ENCODE measurements at places on chromosomes 3 and 15.
A peak's percentile ranks its signal among the peaks of the same experiment; 100 is the strongest.

DNA sequence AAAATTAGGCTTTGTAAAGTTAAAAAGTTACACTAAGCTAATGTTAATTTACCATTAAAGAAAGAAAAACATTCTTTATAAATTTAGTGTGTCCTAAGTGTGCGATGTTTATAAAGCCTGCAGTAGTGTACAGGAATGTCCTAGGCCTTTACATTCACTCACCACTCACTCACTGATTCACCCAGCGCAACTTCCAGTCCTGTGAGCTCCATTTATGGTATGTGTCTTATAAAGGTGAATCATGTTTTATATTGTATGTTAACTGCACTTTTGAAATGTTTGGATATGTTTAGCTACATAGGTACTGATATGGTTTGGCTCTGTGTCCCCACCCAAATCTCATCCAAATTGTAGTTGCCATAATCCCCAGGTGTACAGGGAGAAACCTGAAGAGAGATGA, 549.7 kb upstream of the EPHA6 start:
- no peak for DNase-seq

- no peak for DNase-seq
These were observed 222.8 kb upstream of the UBE2E2 start for GRCh38 chr3:22980346-22980745.

- DNase-seq = no peak
These were observed 230.7 kb downstream of the BBX start for GRCh38 chr3:107753494-107753893.

- DNase-seq = no peak
These were observed 35.8 kb downstream of the MYO9A start for GRCh38 chr15:72082176-72082575.

DNA sequence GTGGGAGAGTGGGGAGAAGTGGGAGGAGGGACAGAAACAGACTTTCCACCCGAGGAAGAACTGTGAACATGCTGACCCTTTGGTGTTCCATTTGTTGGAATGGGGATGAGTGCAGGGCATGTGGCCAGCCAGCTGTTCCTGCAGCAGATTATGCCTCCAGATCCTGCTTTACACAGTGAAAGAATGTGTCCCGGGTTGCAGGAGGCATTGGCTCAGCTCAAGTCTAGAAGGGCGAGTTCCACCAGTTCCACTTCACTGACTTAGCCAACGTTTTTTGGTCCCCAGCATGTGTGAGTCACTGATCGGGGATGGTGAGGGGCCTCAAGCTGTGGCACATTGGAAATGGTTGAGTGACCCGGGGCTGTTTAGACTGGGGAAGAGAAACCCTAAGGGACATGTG, 307.0 kb upstream of the ROPN1 start:
- DNase-seq = no peak

- DNase-seq = no peak
These were observed 7.2 kb downstream of the POLR2H start for GRCh38 chr3:184368586-184369183.

DNA sequence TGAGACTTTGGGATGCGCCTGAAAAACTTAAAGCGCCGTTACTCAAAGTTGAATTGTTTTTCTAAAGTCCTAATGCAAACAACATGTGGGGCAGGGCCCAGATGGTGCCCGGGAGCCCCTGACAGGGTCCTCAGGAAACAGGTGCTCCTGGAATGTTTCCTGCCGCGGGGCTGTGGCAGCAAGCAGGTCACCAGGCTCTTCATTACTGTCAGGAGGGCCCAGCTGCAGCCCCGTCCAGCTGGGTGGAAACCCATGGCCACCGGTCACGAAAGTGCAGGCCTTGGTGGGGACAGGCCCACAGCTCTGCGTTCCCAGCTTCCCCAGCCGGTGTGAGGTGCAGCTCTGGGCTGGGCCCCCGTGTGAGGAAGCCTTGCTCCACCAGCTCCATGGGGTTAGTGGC, 63.9 kb upstream of the GATA2 start:
- DNase-seq = no peak

- DNase-seq = peak; percentile 18
These were observed 1.4 kb downstream of the FYTTD1 start for GRCh38 chr3:197750858-197751737.

DNA sequence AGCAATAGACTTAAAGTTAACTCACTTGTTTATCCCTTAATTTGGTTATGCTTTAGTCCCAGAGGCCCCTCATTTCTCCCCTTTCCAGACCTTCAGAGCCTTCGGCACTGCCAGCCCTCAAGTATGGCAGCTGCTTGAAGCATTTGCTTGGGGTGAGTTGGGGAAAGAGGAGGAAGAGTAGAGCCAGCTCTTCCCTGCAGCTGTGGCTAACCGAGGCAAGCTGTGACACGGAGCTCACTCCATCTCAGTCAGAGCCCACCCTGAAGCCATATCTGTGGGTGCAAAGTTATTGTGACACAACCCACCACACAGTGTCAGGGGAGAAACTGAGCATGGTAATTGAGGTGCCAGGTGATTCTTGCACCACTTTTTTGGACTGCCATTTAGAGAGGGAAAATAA, 66.1 kb downstream of the FILIP1L start:
- no peak for DNase-seq

DNA sequence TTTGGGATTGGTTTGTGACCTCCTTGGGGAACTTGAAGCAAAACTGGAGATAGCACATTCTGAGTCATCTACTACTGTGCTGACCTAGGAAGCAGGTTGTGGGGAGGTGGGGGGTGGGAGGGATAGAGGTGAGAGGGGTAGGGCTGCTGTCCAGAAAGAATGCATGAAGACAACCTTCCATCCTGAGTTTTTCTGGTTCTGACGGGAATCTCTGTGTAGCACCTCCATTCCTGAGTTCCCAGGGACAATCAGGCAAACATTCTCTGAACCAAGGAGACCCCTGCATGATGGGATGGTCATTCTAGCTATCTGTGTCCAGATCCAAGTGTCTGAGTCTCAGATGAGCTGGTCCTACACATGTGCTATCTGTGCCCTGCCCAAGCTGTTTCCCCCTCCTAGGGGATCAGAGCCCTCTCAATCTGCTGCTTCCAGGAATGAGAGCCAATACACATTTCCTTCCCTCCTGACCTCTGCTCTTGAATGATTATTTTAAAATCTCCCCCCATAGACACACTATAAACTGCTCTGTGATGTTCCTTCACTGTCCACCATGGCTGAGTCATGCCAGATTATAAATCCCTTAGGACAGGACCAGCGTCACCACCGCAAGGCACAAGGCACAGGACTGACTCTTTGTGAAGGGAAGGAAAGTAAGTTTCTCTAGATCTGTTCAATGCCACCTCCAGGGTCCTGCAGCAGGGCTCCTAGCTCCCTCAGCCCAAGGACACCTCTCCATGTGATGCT, 2.2 kb upstream of the CD276 start:
- DNase-seq = no peak

- DNase-seq = no peak
These were observed 1472.4 kb downstream of the SI start for GRCh38 chr3:163605915-163606314.

GRCh38 chr3:175554801-175555200, 695.7 kb downstream of the NAALADL2 start:
- DNase-seq = no peak

DNA sequence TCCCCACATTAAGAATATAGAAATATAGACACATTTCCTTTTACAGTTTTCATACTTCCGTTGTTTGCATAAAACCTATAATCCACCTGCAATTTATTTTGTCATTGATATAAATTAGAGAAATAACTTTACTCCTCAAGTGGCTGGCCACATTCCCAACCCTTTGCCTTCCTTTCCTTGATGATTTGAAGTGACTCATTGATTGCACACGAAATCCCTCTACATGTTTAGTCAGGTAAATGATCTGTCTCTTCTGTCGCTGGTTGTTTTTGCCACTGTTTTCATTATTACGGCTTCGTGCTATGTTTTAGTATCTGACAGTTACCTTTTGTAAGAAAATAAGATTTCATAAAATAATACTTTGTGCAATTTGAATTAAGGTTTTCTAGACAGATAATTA, 272.2 kb upstream of the NR2E3 start:
- no peak for DNase-seq

DNA sequence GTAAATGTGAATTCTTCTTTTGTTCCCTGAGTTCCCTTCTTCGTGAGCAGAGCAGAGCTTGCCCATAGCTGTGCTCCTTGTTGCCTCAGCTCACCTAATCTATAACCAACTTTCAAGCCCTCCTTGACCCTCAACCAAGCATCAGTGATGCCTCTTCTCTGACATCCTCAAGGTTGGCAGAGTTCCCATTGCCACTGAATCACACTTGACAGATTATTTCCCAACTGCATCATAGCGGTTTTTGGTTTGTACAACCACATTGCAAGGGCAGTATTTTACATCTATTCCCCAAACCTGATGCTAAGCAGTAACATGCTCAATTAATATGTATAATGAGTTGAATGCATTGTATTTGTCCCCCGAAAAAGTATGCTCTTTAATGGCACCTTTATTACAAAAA, 133.0 kb upstream of the SNTN start:
- no peak for DNase-seq

DNA sequence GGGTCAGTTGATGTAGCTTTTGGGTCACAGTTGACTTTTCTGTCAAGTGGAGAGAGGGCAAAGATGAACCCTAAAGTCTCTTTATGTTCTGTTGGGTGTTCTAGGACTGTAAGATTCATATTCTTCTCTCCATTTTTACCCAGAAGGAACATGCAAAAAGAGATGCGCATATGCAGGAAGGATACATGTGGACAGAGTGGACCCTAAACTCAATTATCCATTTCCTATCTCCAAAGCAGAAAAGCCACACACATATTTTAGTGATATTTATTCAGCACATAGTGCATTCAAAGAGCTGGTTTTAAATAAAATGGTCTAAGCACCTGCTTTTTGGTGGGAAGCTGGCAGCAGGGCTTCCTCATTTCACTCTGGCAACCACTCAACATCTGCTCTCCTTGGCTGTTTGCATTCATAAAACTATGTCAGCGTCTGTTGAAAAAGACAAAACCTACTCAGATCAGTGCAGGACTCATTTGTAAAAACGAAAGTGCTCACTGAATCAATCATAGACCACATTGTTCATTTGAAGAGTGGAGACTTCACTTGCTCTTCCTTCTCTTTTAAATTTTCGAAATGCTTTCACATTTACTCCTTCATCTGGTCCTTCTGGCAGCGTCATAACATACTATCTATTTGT, 96.6 kb downstream of the SEMA6D start:
- DNase-seq = no peak

DNA sequence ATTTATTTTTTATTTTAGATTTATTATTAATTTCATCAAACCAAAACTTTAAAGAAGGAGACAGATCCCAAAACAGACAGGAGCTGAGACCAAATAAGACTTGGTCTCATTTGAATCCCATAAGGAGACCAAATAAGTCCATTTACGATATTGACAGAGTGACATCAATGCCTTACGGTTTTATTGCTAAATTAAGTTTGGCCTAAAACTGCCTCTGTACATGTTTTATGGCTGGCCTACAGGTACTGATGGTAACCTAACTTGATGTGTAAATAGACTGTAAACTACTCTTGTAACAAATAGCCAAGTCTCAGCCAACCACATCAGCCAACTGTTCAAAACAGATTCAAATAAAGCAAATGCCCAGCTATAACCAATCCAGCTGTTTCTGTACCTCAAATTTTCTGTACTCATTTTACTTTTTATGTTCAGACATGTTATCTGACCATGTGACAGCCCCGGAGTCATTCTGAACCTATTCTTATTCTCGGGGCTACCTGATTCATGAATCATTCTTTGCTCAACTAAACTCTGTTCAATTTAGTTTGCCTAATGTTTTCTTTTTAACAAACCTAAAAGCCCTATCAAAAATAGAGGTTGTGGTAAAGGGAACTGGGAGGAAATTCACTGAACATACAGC, 89.4 kb upstream of the CDAN1 start:
- no peak for DNase-seq

- DNase-seq = no peak
These were observed 1003.1 kb upstream of the GBE1 start for GRCh38 chr3:82764521-82764920.

DNA sequence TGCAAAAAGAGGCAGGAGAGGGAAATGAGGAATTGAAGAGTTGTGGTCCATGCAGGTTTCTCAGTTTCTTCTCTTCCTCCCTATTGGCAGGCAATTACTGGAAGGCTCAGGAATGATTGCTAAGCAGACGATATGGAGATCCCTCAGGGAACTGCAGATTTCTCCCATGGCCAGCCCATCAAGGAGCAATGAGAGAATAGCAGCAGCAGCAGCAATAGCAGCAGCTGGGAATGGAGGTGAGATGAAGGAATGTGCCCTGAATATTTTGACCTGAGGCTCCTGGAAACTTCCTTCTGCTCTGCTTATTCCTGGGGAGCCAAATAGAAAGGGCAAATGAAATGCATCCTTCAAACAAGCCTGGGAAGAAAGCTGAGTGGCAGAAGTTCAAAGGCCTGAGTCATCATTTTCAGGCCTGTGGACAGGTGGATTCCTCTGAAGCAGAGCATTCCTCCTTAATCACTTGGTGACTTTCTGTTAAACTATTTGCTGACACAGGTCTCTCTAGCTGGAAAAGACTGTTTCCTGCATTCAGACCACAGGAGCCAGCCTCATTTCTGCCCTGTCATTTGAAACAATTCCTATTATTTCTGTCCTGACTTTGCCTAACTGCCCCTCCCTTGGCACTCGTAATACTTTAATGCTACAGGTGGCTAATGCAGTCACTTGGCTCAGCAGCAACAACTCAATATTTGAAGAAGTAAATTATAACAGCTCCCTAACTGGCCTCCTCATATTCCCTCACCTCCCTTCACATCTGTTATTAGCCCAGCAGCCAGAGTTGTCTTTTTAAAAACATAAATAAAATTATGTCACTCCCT, 146.9 kb upstream of the GADL1 start:
- DNase-seq = no peak

- DNase-seq = no peak
These were observed 229.2 kb upstream of the GOLGA6L4 start for GRCh38 chr15:84006421-84006820.

DNA sequence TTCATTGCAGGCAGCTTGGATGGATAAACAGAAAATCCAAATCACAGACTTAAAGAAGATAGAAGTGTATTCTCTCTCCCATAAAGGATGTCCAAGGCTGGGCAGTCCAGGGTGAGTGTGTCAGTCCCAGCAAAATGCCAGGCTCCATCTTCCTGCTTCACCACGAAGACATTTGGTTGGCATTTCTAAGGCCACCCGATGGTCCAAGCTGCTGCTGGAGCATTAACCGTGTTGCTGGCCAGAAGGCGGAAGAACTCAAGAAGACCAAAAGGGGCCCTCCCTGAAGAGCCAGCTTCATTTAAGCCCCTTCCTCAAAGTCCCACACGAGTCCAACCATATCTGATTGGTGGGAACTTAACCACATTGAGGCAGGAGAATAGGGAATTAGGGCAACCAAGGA, 3.0 kb upstream of the CYP11A1 start:
- DNase-seq = no peak

GRCh38 chr15:62565634-62566026, 400.5 kb upstream of the C2CD4B start:
- no peak for DNase-seq

- no peak for DNase-seq
These were observed 59.8 kb upstream of the UNC13C start for GRCh38 chr15:53918180-53919079.

GRCh38 chr3:55156851-55157650, 229.2 kb upstream of the LRTM1 start:
- no peak for DNase-seq

GRCh38 chr3:44114142-44114541, 127.5 kb upstream of the TOPAZ1 start:
- peak; percentile 7 for DNase-seq
